ENCODE measurements at places on chromosomes 5 and 9.

DNA sequence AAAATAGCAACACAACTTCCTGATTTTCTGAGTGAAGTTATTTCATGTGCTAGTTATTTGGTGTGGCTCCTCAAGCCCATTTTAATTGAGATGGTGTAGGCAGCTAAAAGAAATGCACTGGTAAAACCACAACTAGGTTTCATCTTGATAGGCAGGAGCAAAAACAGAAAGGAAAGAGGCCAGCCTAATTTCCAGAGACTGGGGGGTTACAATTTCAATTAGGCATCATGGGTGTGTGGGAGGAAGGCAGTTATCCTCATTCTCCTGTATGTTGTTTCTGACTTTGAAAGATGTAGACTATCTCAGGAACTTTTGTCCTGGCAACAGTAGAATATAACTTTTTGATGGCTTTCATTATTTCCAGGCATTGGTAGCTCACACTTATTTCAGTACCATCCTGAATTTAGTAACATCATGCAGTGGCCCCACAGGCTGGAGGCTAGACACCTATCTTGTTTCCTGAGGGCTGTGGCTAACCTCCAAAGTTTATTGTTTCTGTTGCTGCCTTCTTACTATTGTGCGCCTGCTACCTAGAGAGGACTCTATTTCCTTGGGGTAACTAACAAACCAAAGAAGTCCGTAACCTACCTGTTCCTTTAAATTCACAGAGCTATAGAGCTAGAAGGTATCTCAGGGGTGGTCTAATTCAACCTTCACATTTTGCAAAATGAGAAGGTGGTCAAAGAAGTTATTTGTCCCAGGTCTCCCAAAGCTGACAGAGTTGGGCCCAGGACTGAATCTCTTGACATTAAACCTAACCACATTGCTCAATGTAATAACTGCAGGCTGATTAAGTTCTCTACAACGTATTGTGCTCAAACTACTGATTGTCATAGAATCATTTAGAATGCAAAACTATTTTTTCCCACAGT is 42.4 kb downstream of the FYB1 start:
- DNase-seq = no peak

- DNase-seq = no peak
Observed at GRCh38 chr5:72705178-72705577, 111.3 kb upstream of the TNPO1 start.

DNA sequence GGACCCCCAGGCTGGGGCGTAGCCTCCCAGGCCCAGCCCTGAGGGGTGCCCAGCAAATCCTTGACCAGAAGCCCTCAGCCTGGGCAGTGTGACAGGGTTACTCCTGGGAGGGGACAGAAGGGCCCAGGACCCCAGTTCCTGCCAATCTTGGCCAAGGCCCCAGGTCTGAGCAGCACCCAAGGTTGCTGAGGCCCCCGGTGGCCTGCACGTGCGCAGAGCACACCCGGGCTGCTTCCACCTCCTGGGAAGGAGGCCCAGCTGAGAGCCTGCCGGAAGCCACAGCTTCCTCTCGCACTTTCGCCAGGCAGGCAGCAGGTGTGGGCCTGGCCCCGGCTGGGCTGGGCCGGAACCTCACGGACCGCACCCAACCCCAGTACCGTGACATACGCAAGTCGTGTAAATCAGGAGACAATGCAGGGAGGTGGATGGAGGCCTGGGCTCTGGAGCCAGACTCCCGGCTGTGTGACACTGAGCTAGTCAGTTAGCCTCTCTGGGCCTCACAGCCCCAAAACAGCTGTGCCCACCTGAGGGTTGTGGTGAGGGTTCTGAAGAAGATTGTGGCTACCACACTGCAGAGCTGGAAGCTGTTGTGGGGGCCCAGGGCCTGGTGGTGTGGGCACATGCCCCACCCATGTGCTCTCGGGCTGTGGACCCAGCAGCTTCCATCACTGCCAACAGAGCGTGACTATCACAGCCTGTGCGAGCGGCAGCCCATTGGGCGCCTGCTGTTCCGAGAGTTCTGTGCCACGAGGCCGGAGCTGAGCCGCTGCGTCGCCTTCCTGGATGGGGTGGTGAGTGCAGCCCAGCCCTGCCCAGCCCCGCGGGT is 5.1 kb downstream of the GRK6 start:
- no peak for DNase-seq

DNA sequence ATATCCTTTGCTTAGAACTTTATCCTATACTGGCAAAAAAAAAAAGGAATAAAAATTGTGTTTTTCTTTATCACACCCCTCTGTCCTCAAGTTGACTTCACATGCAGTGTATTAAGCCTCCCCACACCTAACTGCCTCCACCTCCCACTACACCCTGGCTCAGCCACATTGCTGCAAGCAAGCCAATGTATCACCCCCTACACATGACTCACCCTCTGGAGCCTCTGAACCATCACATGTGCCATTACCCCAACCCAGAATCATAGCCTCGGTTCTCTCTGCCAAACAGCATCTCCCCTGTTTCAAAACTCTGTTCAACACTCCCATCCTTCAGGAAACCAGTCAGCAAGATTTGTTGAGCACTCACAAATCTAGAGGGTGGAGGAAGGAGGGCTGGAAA is 209.0 kb downstream of the CWC27 start:
- DNase-seq = peak; percentile 4

DNA sequence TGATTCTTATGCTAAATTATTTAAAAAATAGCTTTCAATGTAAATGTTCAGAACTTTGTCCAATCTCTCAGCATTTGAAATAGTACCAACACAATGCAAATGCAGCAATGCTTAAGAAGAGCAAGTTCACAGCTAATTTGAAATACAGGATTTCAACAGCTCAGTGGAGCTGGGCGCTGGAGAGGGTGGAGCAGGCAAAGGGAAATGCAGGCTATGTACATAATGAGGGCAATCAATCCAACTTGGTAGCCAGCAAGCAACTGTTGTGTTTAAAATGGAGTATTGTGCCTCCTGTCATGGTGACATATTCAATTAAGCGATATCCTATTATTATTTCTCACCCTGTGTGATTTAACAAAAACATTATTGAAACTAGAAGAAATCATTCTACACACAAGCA is 568.8 kb downstream of the PSAT1 start:
- DNase-seq = no peak

DNA sequence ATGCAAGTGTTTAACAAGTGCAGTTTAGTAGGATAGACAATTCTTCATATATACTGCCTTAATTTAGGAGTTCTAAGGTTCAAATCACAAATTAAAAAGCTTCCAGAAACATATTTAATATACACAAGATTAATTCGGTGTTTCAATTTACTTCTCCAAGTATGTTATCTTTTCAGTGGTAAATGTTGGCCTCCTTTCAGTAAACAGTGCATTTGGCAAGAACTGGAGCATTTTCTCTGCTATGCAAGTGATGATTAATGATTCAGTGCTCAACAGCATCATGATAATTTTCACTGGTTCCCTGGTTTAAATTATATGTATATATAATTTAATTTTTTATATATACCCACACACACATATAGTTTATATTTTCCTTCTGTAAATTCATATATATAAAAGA is 541.7 kb downstream of the EFNA5 start:
- DNase-seq = no peak

- peak; percentile 35 for DNase-seq
Observed at GRCh38 chr9:137784046-137784445, 93.5 kb upstream of the CACNA1B start.

Data from AG08396 (cell line).